Stimulated activated CD8-positive, alpha-beta memory T cell treated with anti-CD3 and anti-CD28 coated beads, Interleukin-7, amount 100 ng/mL, for 48 hours (primary cell): ENCODE measurements at places on chromosomes 2 and 18.

DNA sequence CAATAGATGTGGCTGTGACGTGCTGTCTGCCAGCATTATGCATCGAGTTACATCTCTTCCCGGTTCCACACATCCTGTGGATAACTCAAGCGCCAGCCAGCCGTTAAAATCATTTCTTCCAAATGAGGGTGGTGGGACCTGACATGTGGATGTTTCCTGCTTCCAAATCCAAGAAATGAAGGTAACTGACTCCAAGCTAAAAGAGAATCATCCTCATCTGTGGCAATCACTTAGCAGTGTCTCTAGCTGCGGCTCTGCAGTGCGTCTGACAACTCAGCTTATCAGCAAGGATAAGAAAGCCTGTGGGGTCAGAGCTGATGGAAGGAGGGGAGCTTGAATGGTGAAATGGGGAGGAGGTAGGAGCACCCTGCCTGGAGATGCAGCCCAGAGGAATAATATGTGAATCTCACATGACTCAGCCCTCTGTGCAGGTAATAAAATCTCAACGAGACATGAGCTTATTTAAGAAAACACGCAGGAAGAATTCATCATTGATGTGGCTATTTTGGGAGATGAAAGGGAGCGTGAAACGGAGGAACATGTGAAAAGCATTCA lies 382.2 kb upstream of the TRIB2 start:
- no peak for DNase-seq

- no peak for DNase-seq
These were observed 1582.2 kb upstream of the ACVR2A start for GRCh38 chr2:146262606-146263005.

- DNase-seq, result no peak
These were observed 240.1 kb downstream of the IRS1 start for GRCh38 chr2:226559536-226559935.

DNA sequence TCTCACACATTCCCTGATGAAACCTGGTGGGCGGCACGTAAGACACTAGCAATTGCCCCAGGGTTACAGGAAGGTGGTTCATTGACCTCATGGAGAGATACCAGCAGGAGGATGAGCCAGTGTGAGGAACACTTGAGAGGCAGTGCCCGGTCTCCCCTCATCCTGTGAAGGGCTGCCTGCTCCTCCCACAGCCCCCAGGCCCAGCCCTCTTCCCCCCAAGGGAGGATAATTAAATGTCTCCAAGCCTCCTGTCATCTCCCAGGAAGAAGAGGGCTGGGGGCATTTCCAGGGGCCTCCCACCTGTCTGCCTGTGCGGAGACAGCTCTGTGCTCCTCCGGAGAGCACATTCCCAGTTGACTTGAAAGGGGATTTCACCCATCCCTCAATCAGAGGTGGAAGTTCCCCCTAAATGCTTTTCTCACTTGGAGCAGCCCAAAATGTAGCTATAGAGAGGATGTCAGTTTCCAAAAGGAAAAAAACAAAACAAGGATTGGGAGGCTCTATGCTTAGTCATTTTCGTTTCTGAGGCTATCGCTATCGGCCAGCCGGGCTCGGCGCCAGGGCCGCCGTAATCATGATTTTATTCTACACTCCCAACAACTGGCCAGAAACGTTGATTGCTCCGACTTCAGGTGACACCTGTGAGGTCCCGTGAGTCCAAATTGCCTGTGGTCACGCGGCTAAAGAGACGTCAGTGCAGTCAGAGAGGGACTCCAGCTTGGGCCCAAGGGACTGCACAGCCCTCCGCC lies 7.1 kb downstream of the KCNF1 start:
- DNase-seq, result no peak

DNA sequence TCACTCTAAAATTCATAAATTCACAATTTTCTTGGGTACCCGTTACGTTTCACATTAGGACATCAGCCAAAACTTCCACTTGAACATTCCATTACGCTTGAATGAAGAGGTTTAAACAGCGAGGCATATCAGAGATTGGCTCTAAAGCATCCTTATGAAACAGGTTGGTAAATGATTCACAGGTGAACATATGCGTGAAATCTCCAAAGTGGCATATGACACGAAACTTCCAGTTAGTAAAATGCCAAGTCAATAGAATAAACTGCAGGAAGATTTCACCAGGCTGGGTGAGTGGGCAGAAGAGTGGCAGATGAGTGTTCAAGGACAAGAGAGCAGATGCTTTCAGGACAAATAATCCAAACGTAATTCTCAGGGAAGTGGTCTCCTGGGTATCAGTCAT lies 33.9 kb upstream of the GLS start:
- no peak for DNase-seq

- DNase-seq, result no peak
These were observed at the start of gene LRRTM4 for GRCh38 chr2:77521931-77522470. TSS of gene LRRTM4 (minus strand) at chr2:77522376.

- peak; percentile 42 for DNase-seq
These were observed at the start of gene MSL3B for GRCh38 chr2:233867993-233868532. TSS of gene MSL3B (minus strand) at chr2:233868386.

DNA sequence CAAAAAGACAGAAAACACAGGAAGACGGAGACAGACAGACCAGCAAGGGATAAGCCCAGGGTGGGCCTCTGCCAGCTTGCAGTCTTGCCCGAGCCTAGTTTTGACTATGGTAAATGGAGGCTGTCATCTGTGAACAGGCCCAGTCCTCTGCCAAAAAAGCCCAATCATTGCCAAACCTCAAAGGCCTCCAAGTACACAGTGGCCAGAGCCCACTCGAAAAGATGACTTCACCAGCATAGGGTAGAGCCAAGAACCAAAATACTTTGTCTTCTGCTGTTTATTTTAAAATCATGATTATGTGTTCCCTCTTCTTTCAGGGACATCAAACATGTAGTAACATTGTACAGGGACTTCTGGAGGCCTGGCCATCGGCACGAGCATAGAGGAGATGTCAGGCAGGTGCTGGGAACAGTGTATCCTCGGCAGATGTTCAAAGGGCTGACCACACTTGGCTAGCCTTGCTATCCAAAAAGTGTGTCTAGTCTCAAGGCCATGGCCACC lies 66.0 kb downstream of the TTC32 start:
- no peak for DNase-seq
